Left cardiac atrium (tissue), 4 donors: ENCODE measurements at places on chromosomes 12 and 14. TPM values are rescaled to one million over a fixed set of nuclear protein-coding genes. Genes with fewer than 3 reads are reported as not detected.

Gene SMAGP
- total RNA-seq, result 5.0 TPM

Gene SALL2
- 3.3 TPM for total RNA-seq

Gene KRT82
- total RNA-seq, result not detected

Gene CFAP73
- not detected for total RNA-seq

Gene CCDC38
- total RNA-seq, result 0.24 TPM

Gene CISTR
- 1.9 TPM for total RNA-seq

Gene HECTD4
- 22.2 TPM for total RNA-seq

DNA sequence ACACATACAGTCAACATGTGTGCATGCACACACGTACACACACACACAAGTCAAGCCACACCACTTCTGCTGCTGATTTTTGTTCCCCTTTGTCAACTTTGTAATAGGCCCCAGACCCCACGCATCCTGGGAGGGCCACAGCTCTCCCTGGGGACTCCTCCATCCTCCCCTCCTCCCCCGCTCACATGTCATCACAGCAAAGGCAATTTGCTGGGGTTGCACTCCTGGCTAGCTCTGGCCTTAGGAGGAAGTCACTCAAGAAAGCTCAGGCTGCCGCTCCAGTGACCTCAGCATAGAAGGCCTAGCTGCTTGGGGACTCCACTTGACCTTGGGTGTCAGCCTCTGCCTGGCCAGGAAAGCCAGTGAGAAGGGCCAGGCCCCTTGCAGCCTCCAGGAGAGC is 27.2 kb downstream of the NGB start:
- no peak for DNase-seq

DNA sequence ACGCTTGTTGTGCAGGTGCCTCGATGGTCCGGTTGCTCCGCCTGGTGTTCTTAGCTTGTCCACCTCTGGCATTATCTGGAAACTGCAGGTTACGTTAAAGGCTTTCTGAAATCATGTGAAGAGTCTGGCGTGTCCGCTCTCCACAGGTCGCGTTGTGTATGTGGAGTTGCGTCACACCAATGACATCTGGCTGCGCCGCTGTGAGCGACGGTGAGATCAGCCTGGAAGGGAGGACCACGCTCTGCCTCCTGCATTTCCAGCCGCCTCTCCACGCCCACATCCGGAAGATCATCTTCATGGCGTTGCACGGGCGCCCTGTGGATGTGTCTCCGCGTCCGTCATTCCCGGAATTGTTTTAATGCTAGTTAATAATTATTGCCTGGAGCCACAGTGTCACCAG is 50.6 kb upstream of the GALNT9 start:
- no peak for DNase-seq

DNA sequence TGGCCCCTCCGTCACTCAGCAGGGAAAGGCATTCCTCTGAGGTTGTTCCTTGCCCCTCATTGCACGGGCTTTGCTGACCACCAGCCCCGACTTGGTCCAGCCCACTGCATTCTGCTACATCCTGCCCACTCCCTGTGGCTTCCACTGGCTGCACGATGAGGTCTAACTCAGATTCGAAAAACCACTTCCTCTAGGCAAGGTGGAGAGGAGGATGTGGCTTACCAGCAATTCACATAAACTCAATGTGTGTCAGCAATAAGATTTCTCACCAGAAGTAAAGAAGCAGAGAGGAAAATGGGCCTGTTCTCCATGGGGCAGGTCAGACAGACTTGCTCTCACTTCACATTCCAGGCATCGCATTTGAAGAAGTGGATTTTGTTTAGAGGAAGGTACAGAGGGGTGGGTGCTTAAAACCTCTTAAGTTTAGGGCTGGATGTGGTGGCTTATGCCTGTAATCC is 14.7 kb downstream of the GPR68 start:
- no peak for DNase-seq

DNA sequence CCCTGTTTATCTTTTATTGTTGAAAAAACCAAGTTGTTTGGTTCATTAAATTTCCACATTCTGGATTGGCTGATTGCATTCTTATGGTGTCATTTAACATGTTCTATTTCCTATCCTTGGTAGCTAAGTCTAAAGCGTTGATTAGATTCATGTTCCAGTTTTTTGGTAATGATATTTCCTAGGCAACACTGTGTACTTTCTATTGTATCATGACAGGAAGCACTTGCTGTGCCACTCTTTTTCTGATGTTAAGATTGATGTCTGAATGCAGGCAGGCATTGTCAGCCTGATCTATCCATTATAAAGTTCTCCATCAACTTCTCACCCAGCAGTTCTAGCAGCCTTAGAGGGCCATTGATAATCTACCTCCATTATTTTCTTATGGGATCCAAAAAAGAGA is 91.1 kb upstream of the ARID2 start:
- DNase-seq, result no peak

- DNase-seq, result peak; percentile 92
These were observed 94.3 kb downstream of the RFLNA start for GRCh38 chr12:124389138-124389724.

DNA sequence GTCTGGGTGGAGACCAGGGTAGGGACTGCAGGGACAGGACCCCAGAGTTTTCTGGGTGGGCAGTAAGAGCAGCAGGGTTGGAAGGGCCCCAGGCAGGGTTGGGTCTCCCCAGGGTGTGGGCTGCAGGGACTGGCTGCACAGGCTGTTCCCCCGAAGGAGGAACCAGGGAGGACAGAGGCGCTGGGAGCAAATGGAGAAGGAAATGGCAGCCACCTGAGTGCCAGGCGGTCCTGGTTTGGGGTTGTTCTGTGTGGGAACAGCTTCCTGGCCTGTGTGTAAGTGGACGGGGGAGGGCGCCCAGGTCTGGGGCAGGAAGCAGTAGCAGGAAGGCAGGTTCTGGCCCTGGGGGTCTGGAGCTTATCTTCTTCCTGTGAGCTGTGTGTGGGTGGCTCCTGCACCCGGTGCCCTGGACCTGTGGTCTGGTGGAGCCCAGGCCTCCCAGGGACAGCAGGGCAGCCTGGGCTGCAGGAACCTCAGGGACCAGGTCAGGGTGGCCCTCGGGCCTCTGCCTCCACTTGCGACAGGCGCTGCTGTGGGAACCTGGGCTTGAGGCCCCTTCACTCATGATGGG is 372.8 kb downstream of the TMEM121 start:
- DNase-seq, result no peak

DNA sequence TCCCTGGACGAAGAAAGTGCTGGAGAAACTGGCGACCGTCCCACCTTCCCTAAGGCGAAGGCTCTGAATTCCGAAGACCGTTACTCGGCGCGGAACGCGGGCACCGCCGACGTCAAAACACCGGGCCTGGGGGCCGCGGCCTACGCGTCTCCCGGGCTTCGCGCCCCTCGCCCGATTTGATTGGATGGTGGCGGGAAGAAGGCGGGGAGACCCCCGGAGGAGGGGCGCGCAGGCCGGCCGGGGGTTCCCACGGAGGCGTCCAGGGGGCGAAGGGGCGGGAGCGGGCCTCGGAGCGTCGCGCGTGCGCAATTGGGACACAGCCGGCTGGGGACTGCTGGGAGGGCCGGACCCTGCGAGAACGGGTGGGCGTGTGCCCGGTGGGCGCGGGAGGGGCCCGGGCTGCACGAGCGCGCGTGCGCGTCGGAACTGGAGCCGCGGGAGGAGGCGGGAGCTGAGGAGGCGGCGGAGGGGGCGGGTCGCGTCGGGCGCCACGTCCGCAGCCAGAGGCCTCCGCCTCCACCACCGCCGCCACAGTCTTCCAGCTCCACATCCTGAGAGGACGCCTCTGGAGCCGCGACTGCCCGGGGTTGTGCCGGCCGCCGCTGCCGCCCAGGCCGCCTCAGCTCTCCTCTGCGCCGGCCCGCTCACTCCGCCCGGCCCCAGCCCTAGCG is at the start of gene TMEM263:
TSS of gene TMEM263 (plus strand) at position 531 of the 671 bp plus-strand sequence. CDS start 11,210 bp downstream, outside the sequence.
- DNase-seq, result peak; percentile 95

GRCh38 chr14:63551332-63551731 is 8.2 kb upstream of the PPP2R5E start:
- DNase-seq, result no peak

DNA sequence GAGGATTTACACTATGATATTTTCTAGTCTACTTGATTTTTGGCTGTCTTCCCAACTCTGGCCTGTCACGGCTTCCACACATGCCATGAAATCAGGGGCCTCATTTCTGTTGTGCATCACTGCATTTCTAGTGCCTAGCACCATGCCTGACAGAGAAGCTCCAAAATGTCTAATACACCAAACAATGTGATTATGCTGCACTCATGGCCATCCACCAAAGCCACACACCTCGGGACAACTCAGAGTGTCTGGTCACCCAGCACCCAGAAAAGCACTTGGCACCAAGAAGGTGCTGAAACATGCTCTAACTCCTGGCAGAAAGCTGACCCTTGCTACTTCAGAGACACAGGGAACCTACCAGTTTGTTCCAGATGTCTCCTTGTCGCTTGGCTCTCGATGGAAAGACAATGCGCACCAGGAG is 11.3 kb downstream of the GCN1 start:
- DNase-seq, result no peak

DNA sequence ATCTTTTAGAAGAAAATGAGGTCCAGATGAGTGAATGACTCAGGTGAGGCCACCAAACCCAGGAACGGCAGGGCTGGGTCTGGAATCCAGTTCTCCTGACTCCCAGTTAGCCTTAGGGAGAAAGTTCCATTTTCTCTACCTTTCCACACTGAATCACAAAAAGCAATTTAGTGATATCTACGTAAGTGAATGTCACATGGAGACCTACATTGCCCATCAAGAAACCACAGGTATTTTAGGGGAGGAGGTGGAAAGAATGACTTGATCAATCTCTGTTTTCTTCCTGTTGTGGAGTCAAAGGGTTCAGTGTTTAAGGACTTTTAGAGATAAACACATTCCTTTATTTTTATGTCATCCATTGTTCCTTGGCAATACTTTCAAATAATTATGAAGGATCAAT is 106.9 kb upstream of the PTPRB start:
- no peak for DNase-seq

DNA sequence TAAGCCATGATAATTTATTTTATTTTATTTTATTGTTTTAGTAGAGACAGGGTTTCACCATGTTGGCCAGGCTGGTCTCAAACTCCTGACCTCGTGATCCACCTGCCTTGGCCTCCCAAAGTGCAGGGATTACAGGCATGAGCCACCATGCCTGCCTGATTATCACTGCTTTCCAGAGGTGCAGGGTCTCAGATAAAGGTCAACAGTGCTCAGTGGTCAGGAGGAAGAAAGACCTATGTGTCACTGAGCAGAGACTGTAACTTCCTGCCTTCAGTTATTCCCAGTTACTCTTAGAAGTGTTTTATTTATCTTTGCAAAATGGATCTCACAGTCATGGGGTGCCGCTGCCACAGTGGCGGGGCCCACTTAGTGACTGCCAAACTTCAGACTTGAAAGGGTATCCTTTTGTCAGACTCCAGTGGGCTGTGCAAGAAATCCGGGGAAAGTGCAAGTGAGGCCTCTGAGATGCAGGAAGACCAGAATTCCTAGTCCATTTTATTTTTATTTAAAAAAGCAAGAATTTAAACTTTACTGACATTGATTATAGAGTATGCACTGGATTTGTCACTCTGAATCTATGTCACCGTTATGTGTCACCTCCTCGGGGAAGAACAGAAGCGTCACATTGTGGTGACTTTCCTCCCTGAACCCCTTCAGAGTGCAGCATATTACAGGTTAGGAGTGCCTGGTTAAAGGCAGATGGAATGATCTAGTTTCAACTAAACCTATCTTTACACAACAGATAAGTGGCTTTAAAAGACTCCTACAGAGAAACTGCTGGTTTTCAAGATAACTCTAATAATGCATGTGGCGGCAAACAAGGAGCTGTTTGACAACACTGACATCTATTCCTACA is 59.1 kb upstream of the BICD1 start:
- no peak for DNase-seq

DNA sequence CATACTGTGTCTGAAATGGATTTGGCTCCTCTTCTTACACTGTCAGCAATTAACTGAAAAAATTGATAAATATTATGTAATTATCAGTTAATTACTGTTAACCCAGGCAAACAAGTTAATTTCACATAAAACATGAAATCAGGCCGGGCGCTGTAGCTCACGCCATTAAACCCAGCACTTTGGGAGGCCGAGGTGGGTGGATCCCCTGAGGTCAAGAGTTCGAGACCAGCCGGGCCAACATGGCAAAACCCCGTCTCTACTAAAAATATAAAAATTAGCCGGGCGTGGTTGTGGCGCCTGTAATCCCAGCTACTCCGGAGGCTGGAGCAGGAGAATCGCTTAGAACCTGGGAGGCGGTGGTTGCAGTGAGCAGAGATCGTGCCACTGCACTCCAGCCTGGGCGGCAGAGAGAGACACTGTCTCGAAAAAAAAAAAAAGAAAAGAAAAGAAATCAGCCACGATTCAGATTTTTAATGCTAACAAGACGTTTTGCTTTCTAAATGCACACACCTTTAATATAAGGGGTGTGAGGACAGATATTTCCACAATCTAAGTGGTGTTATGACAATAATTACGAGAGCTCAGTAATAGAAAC is 473 bp upstream of the TMEM19 start:
- DNase-seq, result no peak

- peak; percentile 74 for DNase-seq
These were observed 1.8 kb downstream of the GLI1 start for GRCh38 chr12:57461276-57461916.

- DNase-seq, result peak; percentile 65
These were observed 1.2 kb downstream of the PELI2 start for GRCh38 chr14:56119201-56119981.

- DNase-seq, result no peak
These were observed 1.2 kb downstream of the CPSF6 start for GRCh38 chr12:69240631-69240995.

- DNase-seq, result no peak
These were observed 34.5 kb upstream of the VRK1 start for GRCh38 chr14:96762650-96763049.

DNA sequence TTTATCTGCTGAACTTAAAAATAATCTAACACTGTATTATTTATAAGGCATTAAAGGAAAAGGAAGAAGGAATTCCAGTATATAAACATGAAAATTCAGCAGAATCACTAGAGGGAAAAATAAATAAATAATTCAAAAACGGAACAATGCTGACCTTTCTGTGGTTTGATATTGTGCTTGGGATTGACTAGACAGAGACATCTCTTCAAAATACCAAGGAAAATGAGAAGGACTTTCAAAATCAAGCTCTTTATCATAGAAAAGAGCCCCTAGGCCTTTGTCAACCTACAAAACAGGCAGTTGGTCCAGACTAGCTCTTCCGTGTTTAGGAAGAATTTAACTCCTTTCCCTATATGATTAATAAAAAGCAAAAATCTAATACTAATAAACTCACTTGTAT is 6.3 kb upstream of the FLRT2 start:
- no peak for DNase-seq

DNA sequence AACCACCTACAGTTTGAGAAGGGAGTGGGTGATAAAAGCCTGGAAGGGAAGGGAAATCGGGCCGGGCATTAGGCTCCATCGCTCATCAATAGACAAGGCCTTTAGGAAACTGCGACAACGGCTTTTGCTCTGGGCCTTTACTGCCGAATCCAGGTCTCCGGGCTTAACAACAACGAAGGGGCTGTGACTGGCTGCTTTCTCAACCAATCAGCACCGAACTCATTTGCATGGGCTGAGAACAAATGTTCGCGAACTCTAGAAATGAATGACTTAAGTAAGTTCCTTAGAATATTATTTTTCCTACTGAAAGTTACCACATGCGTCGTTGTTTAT is 261 bp upstream of the RNU7-1 start:
- DNase-seq, result peak; percentile 83
